Aortic smooth muscle cell (primary cell): ENCODE measurements at places on chromosomes 5 and 9. TPM values are rescaled to one million over a fixed set of nuclear protein-coding genes. Genes with fewer than 3 reads are reported as not detected.

Gene SPAG8
- 1.7 TPM in 2 replicates for total RNA-seq

Gene NPR3
- 24.3 and 39.2 TPM in 2 replicates for total RNA-seq

Gene ADCY2
- total RNA-seq: under 0.01 TPM in 2 replicates

Gene FCN2
- not detected in 2 replicates for total RNA-seq

Gene ZBED3
- 0.40 and 0.81 TPM in 2 replicates for total RNA-seq

Gene C5orf58
- total RNA-seq: 0.26 TPM in 1 of 2 replicates, not detected in the other

Gene UBE2QL1
- total RNA-seq: 0.06 and 0.13 TPM in 2 replicates

Gene ESM1
- total RNA-seq: 138 and 406 TPM in 2 replicates

Gene CARTPT
- total RNA-seq: not detected in 2 replicates

Gene SDHA
- total RNA-seq: 132 and 138 TPM in 2 replicates

Gene PDLIM4
- total RNA-seq: 12.3 and 14.7 TPM in 2 replicates

Gene NTMT1
- 41.0 and 62.9 TPM in 2 replicates for total RNA-seq

Gene PCDH1
- 5.7 and 7.0 TPM in 2 replicates for total RNA-seq

Gene ACER2
- 2.5 and 3.6 TPM in 2 replicates for total RNA-seq

Gene IRX1
- 0.50 and 0.53 TPM in 2 replicates for total RNA-seq

Gene SPAAR
- 0.12 and 0.26 TPM in 2 replicates for total RNA-seq

Gene CYLC2
- total RNA-seq: not detected in 2 replicates

Gene GALNT12
- total RNA-seq: 9.6 and 12.9 TPM in 2 replicates

Gene LEAP2
- 0.06 and 0.26 TPM in 2 replicates for total RNA-seq

Gene FCN1
- total RNA-seq: not detected in 2 replicates

Gene MRPS30
- 53.7 and 63.3 TPM in 2 replicates for total RNA-seq

Gene ACTBL2
- 0.06 TPM in 1 of 2 replicates, not detected in the other for total RNA-seq

Gene DMRT2
- not detected in 2 replicates for total RNA-seq

Gene IRX2
- 0.62 and 3.7 TPM in 2 replicates for total RNA-seq

Gene CCDC171
- 2.4 and 2.9 TPM in 2 replicates for total RNA-seq

Gene UAP1L1
- total RNA-seq: 14.0 and 19.0 TPM in 2 replicates

Gene PCSK5
- total RNA-seq: 7.1 and 9.4 TPM in 2 replicates

Gene LCN15
- not detected in 2 replicates for total RNA-seq

Gene LPAR1
- 39.8 and 77.4 TPM in 2 replicates for total RNA-seq

Gene RNF180
- 6.1 and 8.2 TPM in 2 replicates for total RNA-seq
